ENCODE measurements at places on chromosomes 5 and 9.

DNA sequence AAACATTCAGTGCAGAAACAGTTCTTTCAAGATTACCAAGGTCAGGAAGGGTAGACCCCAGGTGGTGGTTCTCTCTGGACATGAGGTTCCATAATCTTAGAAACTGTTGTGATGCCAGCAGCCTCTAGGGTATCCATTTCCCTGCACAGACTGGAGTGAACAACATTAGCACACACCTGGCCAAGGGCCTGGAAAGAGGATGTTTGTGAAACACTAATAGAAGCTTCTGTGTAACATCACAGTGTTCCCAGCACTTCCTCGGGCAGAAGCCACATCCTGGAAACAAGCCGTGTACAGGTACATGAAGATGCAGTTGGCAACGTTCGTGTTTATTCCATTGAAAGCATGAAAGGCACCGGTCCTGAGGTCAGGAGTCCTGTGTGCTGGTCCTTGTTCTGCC, 598.2 kb upstream of the KLF4 start:
- no peak for DNase-seq

GRCh38 chr9:111034170-111034897, 3.9 kb downstream of the LPAR1 start:
- no peak for DNase-seq

DNA sequence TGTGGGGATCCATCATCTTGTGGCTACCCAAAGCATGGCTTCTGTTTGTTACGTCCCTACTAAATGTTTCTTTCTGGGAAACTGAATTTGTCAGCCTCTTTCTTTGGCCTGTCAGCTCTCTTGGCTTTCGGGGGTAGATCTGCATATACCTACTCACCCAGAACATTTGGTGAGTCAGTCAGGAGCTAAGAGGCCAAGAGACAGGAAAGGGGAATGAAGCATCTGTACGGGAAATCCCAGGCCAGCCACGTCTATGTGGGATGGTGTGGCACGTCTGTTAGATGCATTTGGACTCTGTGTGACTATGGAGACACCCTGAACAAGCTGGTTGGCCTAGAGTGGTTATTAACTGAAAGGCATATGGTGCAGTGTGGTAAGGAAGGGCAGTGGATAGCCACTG, 58.1 kb downstream of the CDO1 start:
- DNase-seq = no peak

DNA sequence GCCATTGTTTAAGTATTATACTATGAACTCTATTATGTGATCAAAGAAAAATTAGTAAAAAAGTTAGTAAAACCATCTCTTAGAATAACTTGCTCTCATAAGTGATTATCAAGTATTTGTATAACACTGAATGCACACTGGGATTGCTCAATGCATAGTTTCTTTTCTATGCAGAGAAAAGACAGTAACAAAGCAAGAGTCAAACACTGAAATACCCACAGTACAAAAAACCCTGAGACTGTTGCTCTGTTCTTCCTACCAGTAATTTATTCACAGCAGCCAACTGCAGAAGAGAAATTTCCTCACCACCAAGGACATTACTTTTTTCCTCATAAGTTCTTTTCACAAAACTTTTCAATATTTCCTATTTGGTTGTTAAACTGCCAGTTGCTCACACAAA, 634.4 kb downstream of the DTWD2 start:
- no peak for DNase-seq

- DNase-seq = no peak
Observed at GRCh38 chr5:151005187-151005949, 15.0 kb upstream of the GPX3 start.

- no peak for DNase-seq
Observed at GRCh38 chr5:87102841-87103240, 164.8 kb upstream of the RASA1 start.

Data from CD4-positive, alpha-beta T cell treated with Interleukin-17A for 1 hour (primary cell).